NB4 (cell line): ENCODE measurements at places on chromosomes 13 and 19.

- no peak for DNase-seq
Measured at GRCh38 chr19:5949792-5950305, 28.1 kb downstream of the RANBP3 start.

DNA sequence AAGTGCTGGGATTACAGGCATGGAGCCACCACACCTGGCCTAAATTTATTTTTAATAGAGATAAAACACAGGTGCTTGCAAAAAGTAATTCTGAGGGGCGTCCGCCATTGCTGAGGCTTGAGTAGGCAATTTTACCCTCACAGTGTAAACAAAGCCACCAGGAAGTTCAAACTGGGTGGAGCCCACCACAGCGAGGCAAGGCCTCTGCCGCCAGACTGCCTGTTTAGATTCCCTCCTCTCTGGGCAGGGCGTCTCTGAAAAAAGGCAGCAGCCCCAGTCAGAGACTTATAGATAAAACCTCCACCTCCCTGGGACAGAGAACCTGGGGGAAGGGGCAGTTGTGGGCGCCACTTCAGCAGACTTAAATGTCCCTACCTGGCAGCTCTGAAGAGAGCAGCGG is 50.7 kb downstream of the B3GLCT start:
- no peak for DNase-seq

- no peak for DNase-seq
Measured at GRCh38 chr19:56312342-56312741, 2.3 kb downstream of the ZSCAN5A start.

DNA sequence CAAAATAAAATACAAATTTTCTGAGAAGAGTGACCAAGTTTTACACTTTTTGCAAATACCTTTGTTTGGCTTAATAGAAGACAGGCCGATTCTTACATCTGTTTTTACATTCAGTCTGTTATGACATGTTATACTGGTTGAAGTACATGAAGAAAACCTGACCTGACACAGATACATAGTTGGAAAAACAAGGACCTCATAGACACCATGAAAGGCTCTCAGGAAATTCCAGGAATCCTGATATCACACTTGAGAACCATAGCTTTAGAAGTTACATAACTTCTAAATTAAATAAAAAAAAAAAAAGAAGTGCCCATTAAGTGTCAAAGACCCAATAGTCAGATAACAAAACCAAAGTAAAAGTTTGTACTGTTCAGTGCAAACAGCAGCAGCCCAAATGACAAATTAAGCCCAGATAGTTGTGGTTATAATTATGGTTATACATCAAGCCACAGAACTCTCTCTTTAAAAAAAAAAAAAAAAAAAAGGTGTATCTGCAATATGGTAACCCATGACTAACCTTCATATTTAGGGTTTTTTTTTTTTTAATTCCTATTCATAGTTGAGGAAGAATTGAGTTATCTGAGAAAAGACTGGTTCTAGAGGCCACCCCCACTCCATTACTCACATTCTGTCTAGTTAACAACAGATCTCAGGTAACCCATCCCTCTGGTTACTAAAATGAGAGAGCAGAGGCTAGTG is 19.8 kb downstream of the RBM26 start:
- no peak for DNase-seq

DNA sequence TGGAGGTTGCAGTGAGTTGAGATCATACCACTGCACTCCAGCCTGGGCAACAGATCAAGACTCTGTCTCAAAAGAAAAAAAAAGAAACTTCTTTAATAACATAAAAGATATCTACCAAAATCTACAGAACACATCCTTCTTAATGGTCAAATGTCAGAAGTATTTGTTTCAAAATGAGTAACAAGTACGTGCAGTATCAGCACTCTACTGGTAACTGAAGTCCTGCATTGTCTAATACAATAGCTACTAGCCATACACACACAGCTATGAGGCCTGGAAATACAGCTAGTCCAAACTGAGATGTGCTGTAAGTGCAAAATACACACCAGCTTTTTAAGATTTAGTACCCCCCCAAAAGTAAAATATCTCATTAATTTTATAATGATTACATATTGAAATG is 88.1 kb downstream of the TSC22D1 start:
- no peak for DNase-seq

DNA sequence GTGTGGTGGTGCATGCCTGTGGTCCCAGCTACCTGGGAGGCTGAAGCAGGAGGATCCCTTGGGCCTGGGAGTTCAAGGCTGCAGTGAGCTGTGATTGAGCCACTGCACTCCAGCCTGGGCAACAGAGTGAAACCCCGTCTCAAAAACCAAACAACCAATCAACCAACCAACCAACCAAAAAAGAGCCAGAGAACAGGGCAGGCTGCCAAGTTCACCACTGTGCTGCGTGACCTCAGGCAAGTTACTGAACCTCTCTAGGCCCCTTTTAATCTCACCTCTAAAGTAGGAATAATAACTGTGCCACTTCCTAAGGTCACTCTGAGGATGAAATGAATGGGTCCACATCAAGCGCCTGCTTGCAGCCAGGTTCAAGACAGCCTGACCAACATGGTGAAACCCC is 16.9 kb downstream of the TJP3 start:
- no peak for DNase-seq

DNA sequence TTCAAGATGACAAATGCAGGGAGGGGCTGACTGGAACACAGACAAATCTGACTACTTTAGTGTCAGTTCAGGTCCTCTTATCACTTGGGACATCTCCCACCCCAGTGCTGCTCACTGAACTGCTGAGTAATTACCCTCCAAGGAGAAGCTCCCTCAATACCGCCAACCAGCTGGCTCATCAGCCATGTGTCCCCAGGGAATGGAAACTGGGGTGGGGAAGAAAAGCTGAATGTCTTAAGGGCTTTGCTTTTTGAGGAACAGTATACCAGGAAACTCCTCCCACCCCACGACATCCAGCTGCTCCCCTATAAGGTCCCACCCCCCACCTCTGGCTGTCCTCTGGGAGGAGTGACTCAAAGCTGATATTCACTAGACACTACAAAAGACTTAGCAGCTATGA is 2.0 kb downstream of the ZNF823 start:
- peak; percentile 99 for DNase-seq

DNA sequence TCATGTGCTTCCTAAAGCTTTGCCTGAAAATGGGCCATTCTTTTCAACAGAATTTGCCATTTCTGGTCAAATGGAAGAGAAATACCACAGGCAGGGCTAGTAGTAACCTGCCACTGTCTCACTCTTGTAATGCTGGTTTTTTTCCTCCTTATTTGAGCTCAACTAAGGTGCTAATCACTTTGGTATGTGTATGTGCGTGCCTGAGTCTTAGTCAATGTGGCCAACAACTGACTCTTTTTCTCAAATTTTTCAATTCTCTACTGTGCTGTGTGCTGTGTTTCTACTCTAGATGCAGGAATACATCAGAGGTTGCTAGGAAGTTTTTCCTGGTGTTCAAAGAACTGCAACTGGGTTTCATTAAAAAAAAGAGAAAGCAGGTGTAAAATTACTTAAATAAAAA is 870.2 kb downstream of the EFNB2 start:
- DNase-seq: no peak

DNA sequence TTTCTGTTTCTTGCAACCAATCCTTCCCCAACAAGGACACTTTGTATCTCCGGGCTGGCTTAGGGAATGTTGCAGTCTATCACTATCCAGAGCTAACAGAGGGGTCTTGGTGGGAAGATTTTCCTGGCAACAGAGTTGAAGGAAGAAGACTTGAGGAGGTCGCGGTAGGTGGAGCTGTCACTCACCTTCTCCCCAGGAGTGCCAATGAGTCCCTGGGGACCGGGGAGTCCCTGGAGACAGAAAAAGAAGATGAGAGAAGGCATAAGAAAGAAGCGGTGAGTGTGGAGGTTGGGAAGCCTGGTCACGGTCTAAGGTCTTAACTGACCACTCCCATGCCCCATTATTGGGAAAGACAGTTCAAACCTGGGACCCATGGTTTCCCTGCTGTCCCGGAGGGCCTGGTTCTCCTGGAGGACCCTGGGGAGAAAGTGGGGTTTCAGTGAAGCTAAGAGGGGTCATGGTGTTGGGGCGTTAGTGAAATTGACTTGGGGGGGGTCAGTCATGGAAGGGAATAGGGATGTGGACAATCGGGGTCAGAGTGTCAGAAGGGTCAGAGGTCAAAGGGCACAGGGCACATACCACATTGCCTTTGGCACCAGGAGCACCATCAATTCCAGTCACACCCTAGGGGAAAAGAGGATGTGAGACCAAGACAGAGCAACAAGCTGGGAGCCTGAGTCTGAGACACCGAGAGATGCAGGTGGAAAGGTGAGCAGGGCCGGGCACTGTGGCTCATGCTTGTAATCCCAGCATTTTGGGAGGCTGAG is 18.7 kb downstream of the COL5A3 start:
- no peak for DNase-seq

DNA sequence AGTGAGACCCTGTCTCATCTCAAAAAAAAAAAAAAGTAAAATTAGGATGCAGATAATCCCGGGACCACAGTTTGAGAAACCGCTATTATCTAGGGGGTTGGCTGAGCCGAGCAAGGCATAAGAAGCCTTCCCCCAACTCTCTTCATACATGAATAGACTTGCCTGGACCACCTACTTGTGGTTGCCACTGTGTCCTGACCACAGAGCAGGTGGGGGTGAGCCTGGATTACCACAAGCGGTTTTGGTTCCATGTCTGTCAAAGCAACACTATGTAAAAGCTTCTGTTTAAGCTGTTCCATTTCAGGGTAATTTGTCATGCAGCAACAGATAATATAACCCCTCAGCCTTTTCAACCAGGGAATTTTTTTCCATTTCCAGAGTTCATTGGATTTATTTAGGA is 3.3 kb upstream of the NAPA start:
- peak; percentile 89 for DNase-seq

- DNase-seq: no peak
Measured at GRCh38 chr13:24233351-24233901, 72.9 kb downstream of the SPATA13 start.

GRCh38 chr19:42208612-42209011 is 8.9 kb downstream of the DEDD2 start:
- DNase-seq: no peak

GRCh38 chr13:23500849-23501248 is 67.3 kb upstream of the SACS start:
- no peak for DNase-seq
